ENCODE measurements at places on chromosomes 2 and 18. TPM values are rescaled to one million over a fixed set of nuclear protein-coding genes. Genes with fewer than 3 reads are reported as not detected.

DNA sequence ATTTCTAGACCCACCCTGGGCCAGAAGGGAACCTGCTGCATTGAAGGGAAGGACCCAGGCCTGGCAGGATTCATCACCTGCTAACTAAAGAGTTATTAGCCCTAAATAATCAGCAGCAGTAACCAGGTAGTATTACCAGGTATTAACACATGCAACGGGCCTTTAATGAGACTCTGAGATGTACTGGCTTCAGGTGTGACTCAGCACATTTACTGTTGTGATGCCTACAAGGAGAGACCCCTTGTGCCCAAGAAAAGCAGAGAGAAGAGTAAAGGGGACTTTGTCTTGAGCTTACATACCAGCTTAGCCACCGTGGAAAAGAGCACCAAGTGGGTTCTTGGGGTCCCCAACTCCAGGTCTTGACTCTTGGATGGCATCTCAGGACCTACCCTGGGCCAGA lies 243.1 kb upstream of the SLC39A10 start:
- DNase-seq: no peak

GRCh38 chr2:185736210-185736609 lies 2.4 kb upstream of the FSIP2 start:
- no peak for DNase-seq

DNA sequence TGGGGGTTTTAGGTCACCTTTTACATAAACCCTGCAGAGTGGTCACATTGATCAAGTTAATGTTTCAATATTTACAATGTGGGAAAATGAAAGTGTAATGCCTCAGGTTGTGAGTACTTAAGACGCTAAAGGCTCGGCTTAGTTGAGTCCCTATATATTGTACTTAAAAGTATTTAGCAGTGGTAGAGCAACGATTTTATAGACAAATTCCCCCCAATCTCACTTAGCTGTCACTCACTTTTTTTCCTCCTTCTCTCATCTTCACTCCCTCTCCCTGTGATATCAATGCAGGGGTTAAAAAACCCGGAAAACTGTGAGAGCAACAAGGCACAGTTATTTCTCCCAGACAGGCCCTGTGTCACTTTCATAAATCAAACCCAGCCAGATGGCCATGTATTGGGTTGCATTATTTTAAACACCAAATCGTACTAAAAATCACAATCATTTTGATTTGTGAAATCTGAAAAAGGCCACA lies 5.4 kb downstream of the POU3F3 start:
- DNase-seq: no peak

GRCh38 chr2:64957109-64957903 lies 31.9 kb upstream of the SLC1A4 start:
- no peak for DNase-seq

GRCh38 chr18:25329783-25330182 lies 22.2 kb downstream of the ZNF521 start:
- peak; percentile 25 for DNase-seq

- DNase-seq: no peak
Measured at GRCh38 chr2:194870974-194871535, 786.0 kb upstream of the SLC39A10 start.

- DNase-seq: no peak
Measured at GRCh38 chr2:172128484-172128883, 25.8 kb upstream of the DLX2 start.

DNA sequence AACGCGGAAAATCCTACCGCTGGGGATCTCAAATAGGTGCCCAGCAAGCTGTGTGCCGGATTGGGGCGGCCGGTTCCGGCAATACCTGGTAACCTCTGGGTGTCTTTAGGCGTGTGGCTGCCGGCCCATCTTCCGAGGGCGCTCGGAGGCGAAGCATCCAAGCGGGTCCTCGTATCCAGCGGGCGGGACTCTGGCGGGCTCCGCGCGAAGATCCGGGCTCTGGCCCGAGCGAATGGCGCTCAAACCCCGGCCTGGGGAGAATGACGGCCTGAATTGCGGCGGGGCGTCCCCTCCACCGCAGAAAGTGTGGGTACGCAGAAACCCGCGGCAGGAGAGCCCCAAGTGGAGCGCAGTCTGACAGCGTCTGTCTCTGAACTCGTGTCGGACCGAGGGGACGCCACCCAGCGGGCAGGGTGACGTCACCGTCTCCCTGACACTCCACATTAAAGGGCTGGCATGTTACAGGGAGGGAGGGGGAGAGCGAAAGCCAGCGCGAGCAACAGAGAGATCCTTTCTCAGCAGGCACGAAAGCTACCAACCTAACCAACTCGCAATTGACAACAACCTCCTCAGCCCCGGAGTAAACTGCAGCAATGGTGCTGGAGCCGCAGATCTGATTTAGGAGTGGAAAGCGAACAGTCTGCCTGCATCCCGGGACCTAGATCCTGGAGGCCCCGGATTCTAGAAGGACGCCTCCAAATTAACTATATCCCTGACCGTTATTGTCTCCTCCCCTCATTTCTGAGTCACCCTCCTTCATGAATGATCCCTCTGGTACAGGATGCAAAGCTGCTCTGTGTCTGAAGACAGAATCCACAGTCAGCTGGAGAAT lies at the start of gene SKOR2:
TSS of gene SKOR2 (minus strand) at position 372 of the 832 bp plus-strand sequence. CDS start 2,477 bp downstream, outside the sequence.
- DNase-seq: peak; percentile 69

DNA sequence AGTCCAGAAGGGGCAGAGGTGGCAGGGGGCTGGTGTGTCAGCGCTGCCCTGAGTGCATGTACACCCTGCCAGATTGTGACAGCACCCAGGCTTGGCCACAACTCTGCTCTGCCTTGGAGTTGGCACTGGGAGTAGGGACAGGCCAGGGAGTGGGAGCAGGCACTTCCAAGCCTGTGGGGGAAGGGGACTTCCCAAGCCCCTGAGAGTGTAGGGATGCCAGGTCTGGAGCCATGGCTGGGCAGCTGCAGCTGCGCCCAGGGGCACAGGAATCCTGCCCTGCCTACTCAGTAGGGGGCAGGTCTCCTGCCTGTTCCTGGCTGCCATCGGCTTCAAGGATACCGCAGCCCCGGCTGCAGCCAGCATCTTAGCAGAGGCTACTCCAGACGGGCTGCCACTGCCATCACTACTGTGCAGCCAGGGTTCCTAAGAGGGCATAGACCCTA lies 109.4 kb downstream of the CALCRL start:
- DNase-seq: peak; percentile 31

DNA sequence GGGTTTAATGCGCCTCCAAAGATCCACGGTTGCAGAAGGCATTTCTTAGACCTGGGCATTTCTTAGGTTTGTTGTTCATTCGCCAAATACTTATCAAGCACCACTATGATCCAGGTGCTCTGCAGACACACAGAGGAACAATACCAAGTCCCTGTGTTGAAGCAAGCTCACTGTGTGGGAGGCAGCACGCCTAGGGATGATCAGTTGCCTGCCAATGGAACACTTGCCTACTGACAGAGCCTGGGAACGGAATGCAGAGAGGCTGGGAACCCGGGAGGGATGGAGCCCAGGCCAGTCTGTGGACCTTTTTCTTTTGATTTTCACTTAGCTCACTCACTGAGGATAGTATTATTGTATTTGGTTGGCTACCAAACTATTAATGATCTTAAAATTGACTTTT lies 1.9 kb upstream of the GRP start:
- no peak for DNase-seq

GRCh38 chr2:174438146-174438886 lies 42.8 kb downstream of the SCRN3 start:
- no peak for DNase-seq

DNA sequence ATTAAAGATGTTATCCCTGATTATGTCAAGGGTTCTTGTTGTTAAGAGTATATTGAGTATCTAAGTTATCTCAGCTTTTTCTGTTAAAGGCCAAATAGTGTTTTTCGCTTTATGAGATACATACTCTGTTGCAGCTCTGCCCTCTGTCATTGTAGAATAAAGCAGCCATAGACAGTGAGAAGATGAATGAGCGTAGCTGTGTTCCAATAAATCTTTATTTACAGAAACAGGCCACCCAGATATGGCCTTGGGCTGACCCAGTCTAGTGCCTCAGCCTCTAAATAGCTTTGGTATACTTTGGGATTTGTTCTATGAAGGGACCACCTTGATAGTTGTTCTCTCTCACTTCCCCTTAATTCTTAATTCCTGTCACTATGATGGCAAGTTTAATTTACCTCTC lies 72.8 kb upstream of the EML6 start:
- no peak for DNase-seq

DNA sequence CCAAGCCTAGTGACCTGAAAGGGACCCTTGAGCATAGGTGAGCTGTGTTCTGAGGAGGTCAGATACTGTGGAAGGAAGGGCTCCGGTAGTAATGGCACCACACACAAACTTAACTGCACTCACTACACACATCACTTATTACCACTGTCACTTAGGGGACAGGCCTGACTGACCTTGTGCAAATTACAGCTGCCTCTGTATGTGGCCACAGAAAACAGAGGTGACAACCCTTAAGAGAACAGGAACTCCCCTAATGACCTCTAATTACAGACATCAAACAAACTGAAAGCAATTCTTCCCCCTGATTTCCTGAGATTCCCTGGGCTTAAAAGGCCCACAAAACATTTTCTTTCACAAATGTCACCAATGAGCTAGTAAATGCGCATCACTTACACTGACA lies 360.6 kb downstream of the RND3 start:
- DNase-seq: no peak

GRCh38 chr2:88671786-88672427 lies 19.6 kb upstream of the RPIA start:
- peak; percentile 36 for DNase-seq

GRCh38 chr18:24490539-24490938 lies 30.1 kb downstream of the HRH4 start:
- DNase-seq: no peak

- no peak for DNase-seq
Measured at GRCh38 chr2:24351981-24352380, 8.4 kb downstream of the ITSN2 start.

DNA sequence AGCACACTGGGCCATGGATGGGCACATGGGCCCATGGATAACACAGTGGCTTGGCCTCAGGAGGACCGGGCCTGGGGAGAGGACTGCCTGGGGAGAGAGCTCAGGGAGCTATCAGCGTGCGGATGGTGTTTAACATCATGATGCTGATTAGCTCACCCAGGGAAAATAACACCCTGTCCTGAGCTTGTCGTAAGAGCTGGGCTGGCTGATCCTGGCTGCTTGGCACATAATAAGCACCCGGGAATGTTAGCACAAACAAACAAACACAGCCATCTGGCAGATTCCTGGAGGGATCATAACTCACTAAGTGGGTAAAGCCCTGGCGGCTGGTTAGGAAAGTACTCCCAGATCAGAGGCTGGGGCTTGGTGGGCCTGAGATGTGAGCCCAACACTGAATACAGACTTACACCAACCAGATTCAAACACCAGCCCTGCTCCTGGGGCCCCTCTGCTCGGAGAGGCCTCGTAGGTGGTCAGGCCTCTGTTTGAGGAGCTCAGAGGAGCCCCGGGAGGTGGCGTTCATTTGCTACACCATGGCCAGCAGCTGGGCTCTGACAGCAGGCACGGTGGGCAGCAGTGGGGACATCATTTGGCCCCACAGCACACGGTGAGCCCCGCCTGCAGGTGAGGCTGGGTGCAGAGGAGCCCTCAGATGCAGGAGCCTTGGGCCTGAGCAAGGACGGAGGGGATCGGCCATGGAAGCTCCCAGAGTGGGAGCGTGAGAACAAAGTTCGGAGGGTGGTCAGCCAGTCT lies 193.4 kb upstream of the HDAC4 start:
- no peak for DNase-seq

- DNase-seq: peak; percentile 55
Measured at GRCh38 chr18:26550998-26551694, 2.8 kb upstream of the KCTD1 start.

GRCh38 chr2:61538920-61539520 lies 864 bp upstream of the XPO1 start:
- DNase-seq: peak; percentile 49

DNA sequence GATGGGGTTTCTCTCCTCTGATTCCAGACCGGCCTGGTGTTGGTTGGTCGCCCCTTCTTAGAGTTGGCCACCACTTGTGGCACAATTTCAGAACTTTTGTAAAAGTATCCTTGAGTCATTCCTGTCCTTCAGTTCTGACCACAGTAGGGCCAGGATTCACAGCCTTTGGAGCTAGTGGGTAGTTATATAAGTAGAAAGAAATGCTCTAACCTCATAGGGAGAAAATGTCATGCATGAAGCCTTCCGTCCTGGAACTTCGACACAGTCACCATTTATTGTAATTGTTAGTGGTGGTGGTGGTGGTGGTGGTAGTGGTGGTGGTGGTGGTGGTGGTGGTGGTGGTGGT lies 65.4 kb downstream of the EPAS1 start:
- DNase-seq: no peak

DNA sequence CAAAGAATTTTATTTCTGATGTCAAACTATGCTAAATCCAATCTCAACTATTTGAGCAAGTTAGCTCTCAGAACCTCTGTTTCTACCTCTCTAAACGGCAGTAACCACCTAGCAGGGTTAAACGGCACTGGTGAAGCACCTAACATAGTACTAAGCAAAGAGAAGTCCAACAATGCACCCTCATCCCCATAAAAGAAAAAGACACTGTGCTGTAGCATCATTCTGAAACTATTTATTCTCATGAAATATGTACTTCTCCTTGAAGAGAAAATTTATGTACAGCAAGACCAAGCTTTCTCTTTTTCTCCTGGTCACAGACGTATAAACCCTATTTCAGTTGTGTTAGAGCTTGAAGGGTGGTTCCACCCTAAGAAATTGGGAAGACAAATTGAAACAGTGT lies 4.8 kb downstream of the MEX3C start:
- DNase-seq: no peak

DNA sequence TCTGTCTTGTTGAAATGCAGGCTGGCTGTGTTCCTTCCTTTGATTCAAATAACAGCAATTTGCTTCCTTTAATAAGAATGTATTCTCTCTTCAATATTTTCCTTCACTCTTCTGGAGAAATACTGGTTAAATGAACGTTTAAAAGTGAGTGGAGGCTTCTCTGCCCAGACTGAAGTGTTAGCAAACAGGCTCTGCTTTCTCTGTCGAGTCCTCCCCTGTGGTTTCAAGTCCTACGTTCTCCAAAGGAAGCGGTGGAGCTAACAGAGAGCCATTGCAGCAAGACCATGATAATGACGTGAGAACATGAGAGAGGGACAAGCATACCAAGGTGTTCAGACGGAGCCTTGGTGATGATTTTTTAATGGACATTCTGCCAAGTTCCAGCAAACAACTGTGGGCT lies 26.2 kb upstream of the PID1 start:
- DNase-seq: no peak

- DNase-seq: peak; percentile 62
Measured at GRCh38 chr18:44943311-44943881, 262.7 kb downstream of the SETBP1 start.

DNA sequence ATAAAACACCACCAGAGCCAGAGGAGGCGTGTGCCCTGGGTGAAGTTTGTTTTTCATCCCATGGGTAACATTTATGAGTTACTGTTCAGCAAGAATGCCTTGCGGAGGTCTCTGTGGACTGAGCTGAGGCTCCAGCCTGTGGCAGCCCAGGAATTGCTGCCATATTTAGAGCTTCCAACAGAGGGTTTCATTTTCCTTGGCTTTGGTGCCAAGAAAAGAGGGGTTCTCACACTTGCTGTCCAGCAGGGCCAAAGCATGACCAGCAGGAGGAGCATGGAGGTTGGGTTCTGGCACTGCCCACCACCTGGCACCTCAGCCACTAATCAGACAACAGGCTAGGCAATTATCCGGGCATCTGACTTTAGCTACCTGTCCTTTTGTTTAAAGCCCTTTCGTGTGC lies 36.7 kb downstream of the EPAS1 start:
- no peak for DNase-seq

Gene KATNAL2
- total RNA-seq: 20.1 TPM

Gene CKAP2L
- total RNA-seq: 18.8 TPM

Gene CSRNP3
- 2.3 TPM for total RNA-seq

Gene HDAC4
- 27.5 TPM for total RNA-seq

Gene SLC9A4
- not detected for total RNA-seq

Gene ARHGEF33
- total RNA-seq: 0.92 TPM

Gene IL18R1
- not detected for total RNA-seq

Gene REG1B
- total RNA-seq: not detected
